ENCODE measurements at places on chromosomes 2 and 18.

DNA sequence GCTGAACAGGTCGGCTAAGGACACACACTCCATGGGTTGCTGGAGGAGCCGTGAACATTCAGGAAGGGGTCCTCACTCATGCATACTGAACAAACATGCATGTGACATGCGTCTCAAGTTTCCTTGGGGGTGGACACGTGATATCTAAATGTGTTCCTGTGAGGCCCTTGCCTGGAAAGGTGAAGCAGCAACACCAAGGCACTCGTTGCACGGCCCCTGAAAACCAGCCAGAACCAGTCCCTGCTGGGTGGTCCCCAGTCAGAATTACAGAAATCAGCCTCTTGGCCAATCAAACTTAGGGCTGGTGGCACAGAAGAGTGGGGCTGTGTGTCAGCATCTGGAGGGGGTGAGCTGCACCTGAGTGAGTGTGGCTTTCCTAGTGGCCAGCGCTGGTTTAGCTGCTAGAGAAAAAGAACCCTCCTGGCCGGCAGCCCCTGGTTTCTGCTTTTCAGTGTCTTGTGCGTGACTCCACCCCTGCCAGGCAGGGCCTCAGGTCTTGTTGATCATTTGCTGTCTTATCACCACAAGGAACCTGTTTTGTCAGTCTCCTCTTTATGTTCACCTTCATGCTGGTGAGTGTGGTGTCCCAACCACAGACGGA lies 3.2 kb upstream of the AQP12B start:
- no peak for DNase-seq

DNA sequence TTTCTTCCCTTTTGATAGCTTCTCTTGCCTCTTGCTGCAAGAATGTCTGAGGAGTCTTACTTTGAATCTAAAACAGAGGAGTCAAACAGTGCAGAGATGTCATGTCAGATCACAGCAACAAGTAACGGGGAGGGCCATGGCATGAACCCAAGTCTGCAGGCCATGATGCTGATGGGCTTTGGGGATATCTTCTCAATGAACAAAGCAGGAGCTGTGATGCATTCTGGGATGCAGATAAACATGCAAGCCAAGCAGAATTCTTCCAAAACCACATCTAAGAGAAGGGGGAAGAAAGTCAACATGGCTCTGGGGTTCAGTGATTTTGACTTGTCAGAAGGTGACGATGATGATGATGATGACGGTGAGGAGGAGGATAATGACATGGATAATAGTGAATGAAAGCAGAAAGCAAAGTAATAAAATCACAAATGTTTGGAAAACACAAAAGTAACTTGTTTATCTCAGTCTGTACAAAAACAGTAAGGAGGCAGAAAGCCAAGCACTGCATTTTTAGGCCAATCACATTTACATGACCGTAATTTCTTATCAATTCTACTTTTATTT lies 133.5 kb upstream of the CDCA7 start:
- DNase-seq: no peak

DNA sequence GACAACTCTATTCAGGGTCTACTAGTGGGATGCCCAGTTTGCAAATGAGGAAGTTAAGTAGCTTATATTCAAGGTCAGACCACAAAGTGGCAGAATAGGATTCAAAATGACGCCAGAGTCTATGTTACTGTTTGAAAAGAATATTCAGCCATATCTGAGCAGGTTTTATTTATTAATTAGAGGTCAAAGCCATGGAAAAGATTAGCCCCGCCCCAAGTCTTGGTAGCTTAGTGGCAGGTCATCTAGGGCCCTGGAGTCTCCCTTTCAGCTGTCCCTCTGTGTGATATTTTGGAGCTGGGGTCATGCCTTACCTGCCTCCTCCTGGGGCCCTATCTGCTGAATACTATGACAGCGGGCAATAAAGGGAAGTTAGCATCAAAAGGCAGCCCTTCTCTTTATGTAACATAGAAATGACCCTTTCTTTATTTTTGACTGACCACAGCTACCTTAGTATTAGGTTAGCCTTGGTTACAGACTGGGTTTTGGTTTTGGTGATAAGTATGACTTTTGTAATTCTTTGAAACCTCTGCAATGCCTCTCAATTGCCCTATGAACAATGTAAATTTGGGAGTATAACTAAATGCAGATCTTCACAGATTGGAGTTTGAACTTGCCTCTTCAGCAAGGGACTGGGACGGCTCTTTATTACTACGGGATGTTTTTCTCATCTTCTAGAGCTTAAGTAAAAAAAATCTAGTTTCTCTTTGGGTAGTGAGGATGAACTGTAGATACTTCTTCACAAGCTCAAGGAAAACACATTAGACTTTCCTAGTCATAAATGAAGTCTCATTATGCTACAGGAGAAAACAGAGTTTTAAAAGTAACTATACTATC lies 153.0 kb upstream of the ITGA4 start:
- no peak for DNase-seq

GRCh38 chr2:86274265-86274917 lies 63.0 kb downstream of the REEP1 start:
- DNase-seq: no peak

DNA sequence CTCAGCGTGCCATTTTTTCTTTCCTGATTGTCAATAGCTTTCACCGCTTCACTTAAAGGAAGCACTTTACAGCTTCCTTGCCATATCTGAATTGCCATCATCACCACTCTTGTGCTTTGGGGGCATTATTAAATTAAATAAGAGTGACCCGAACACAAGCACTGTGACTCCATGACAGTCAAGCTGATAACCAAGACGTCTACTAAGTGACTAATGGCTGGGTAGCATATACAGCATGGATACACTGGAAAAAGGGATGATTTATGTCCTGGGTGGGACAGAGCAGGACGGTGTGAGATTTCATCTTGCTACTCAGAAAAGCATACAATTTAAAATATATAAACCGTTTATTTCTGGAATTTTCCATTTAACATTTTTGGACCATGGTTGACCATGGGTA lies 24.3 kb upstream of the AFF3 start:
- no peak for DNase-seq

DNA sequence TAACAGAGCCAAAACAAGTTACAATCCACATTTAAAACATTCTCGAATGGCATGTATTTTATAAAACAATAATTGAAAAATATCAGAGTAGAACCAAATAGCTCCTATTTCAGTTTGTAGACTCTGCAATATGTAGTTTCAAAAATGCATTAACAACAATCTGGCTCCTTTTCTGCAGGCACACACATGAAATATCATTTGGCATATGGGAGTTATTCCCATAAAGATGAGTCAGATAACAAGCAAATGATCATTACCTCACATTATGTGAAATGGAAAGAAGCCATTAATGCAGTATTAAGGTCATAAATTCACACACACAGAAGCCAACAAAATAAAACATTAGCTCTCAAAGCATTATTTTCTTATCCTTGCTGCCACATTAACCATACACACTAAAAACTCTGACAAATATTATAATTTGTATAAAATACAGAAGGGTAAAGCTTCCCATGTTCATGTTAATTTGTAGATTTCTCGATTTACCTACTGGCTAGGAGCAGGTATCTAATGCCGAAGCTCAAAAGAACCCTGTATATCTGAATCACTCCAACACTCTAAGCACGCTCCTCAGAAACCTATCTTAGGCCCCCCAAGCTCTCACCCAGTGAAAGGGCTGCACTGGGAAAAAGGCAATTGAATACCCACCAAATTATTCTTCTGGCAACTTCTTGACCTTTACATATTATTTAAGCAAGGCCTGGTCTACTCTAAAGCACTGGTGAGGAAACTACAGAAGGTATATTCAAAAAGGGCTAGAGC lies 13.8 kb downstream of the NBAS start:
- DNase-seq: no peak

DNA sequence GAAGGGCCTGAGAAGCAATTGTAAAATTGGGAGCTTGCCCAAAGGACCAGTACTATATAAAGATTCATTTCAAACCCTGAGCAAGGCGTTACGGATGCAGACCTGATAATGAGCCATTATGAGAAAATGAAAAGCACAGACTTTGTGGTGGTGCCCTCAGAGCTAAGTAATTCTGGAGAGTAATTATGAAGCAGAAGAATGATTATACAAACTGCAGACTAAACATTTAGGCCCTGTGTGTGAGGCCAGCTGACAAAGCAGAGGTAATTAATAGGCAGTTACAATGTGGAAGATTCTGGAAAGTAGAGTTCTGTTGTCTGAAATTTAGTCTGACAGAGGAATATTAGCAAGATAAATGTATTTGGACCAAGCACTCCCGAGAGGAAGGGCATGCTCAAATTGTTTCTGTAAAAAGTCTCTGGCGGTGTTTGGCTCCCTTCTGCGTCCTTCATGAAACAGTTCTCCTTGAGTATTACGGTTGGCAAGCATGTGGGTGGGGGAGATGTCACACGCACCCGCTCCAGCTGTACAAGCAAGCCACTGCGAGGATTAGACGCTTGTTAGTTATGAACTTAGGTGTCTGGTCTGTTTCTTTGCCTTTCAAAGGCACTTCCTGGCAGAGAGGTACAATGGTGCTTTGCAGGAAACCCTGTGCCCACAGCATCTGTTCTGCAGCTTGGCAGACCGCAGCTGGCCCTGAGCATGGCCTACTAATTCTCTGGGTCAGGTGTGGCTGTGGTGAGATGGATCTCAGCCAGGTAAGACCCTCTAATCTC lies 45.5 kb downstream of the CDC42EP3 start:
- DNase-seq: no peak

DNA sequence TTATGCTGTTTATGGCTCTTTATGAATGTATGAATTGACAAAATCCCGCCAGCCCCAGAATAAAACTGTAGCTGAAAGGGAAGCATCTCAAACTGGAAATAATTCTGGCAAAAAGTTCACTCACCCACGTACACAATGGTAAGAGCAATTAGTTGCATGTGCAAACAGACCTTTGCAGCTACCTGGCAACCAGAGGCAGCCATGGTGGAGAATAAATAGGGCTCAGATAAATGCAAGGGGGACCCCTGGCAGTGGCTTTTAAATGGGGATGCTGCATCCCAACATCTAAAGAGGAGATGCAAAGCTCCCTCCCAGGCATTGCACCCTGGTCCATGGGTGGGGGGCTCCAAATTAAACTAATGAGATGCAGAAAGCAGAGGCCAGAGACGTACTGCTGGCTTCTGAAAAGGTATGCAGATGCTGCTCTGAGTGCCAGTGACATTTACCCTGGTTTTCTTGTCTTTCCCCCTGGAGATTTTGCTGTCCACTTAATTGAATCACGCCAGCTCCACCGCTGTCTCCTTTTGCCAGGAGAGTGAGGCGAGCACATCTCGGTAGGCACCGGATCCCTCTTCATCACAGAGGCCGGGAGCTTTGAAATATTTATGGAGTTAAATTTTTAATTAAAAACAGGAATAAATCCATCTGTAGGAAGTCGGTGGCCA lies 126.6 kb upstream of the NRP2 start:
- no peak for DNase-seq

DNA sequence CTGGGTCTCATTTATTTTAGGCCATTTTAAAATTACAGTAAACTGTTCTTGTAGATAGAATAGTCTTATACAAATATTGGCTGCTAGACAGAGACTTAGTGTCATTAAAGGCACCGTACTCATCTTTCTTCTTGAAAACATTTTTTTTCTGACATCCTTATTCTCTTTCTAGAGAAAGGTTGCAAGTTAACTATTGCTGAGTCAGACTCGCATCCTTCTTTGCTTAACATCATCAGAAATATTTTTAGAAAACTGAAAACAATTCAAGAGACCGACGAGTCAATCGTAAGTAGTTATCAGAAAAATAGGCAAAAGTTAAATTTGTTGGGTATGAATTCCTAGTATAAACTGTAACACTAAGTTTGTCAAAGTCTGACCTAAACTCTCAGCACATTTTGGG lies 72.2 kb downstream of the HNMT start:
- no peak for DNase-seq

DNA sequence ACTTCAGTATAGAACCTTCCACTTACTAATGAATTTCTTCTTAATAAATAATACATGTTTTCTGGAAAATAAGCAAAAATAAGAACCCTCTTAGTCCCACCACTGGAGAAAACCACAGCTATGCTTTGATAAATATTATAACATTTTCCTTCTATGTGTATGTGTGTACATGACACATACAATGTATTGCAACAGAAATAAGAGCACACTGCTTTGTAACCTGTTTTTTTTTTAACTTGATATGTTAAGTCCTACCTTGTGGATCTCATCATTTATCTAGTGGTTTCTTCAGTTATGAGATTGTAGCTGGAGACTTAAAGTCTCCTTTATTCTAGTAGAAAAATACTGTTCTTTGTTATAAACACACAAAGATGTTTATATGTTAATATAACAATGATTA lies 17.2 kb downstream of the INPP1 start:
- DNase-seq: no peak

- DNase-seq: no peak
Measured at GRCh38 chr2:125593036-125593435, 1062.9 kb upstream of the GYPC start.

- DNase-seq: no peak
Measured at GRCh38 chr2:168751104-168751740, 51.2 kb upstream of the NOSTRIN start.

DNA sequence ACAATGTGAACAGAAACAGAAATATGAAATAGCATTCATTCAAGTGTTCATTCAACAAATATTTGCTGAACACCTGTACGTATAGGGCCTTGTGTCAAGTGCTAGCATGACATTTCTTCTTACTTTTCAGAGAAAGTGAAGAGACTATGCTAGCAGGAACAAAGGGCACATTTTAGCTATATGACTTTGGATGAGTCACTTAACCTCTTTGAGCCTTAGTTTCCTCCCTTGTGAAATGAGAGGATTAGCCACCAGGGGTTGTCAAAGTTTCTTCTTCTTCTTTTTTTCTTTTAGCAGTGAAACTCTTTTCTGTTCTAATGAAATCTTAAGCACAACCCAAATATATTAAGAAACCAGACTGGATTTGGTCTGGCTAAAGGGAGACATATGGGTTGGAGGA lies 53.1 kb downstream of the FIGN start:
- no peak for DNase-seq

DNA sequence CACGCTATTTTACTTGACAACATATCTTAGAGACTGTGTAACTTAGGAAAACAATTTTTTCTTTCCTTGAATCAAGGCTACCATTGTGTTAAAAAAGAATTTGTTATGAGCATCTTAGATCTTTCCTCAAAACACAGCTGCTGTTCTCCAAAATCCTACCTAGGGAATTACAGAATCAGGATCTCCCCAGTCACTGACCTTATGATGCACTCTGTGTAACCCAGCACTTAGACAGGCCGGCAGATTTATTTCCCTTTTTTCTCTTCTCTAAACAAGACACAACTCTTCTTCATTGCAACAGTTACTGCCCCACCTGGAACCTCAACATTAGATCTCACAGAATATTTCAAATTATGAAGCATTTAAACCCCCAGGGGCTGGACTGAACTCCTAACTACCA lies 13.5 kb upstream of the C2orf15 start:
- DNase-seq: no peak

- no peak for DNase-seq
Measured at GRCh38 chr2:199315299-199316179, 142.2 kb downstream of the SATB2 start.
